Activated T-cell treated with anti-CD3 and anti-CD28 coated beads for 1 hour (primary cell): ENCODE measurements at places on chromosomes 11 and 22.

DNA sequence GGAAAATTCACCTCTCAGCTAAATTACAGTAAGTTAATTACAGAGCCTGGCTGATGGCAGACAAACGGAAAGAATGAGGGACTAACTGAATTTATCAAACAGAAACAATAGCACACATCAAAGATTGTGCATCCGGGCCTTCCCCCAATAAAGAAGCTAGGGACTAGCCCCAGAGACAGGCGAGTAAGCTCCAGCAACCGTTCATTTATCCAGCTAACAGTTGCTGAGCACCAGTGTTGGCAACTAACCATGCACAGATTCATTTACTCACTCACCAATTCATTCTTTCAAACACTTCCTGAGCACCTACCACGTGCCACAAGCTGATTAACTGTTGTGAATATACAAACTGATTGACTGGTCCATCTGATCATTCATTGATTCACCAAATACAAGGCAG lies 51.2 kb downstream of the SMCO4 start:
- DNase-seq, result no peak

- no peak for DNase-seq
Observed at GRCh38 chr11:407651-408123, 7.1 kb downstream of the SIGIRR start.

GRCh38 chr11:32105871-32106560 lies 15.1 kb downstream of the RCN1 start:
- DNase-seq, result no peak

DNA sequence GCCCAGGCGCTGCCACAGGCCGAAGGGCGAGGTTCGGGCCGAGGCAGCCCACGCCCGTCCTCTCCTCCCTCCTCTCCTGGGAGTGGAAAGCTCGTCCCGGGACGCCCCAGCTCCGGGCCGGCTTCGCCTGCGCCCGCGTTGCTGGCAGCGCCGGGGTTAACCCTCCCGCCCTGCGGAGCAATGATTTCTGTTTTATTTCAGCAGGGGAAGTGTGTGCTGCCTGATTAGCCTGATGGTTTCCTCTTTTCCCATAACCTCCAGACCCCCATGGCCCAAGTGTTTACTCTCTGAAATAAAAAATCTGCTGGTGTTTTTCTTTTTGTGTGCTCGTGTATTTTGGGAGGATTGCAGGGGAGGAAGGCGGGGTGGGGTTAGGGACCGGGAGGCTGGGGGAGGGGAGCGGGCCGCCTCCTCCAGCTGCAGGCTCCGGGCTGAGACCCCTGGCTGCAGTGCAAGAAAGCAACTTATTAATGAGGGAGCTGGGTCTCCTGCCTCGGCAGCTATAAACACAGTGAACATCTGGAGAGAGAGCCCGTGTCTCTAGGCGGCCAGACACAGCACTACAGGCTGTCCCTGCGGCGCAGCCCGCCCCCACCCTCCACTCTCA lies 38.6 kb downstream of the ETS1 start:
- no peak for DNase-seq

DNA sequence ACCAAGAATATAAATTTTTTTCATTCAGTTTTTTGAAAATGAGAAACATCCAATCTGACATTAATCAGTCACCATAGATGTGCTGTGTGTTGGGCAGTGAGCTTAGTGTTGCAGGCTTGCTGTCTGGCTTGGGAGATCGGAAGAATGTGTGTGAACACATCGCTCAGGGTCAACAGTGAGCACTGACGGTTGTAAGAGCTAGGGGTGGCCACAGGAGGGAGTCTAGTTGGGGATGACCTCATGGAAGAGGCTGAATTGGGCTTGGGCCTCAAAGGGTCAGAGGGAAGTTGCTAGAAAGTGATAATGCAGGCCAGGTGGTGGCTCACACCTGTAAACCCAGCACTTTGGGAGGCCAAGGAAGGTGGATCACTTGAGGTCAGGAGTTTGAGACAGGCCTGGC lies 375.4 kb downstream of the DDX10 start:
- no peak for DNase-seq

- DNase-seq, result no peak
Observed at GRCh38 chr11:78791964-78792363, 217.3 kb upstream of the NARS2 start.

GRCh38 chr11:24356501-24356900 lies 140.4 kb upstream of the LUZP2 start:
- no peak for DNase-seq

DNA sequence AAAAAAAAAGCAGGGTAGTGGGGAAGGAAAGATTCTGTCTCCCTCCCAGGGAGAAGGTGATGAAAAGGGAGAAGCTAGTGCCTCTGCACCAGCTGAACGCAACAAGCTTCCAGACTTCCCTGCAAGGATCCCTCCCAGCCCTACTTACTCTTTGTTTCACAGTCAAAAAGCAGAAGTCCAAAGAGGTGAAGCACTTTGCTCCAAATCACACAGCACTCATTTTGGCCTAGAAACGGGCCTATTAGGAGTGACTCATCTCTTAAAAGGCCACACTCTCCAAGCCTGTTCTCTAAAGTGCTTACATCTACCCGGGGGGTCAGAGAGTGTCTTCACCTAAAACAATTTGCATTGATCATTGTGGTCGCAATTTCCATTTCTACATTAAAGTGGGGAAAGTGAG lies 17.7 kb upstream of the GRK3 start:
- DNase-seq, result no peak

DNA sequence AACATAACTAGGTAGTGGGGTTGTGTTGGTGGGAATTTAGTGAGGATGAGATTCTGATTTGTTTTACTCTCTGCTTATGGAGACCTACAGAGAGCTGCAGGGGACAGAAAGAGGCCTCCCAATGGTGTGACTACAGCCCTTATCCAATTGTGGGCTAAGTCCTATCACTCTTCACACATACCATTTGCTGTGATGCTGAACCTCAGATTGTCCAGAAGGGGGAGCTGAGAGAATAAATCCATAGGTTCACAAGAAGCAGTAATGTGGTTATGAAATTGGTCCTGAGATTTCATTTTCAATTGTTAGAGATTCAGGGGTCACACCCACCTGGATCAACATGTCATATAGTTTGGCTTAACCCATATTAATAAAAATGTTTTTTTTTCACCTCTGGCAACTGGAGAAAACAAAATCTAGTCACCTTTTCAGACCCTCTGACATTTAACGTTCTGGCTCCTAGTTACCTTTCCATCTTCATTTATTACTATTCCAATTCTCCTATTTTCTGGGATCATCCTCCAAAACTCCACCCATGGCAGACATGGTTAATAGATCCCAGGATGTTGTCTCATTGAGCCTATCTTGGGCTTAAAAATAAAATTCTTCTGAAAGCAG lies 53.3 kb upstream of the PTPN5 start:
- DNase-seq, result no peak

DNA sequence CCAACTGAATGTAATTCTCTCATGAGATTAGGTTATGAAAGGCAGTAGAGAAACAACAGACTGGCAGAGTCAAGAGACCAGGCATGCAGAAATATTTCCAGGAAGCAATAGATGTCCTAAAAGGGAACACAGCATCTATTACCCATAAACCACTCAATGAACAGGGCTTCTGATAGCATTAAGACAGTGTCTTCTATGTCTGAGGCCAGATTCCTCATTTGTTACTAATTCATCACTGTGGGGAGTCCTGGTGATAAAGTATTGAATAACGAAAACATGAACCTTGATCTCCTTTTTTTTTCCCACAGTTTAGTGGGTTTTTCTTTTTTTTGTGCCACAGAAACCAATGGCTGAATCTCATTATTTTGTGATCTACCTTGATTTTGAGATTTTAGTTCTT lies 339.0 kb downstream of the METTL15 start:
- DNase-seq, result no peak

- DNase-seq, result no peak
Observed at GRCh38 chr11:71420455-71421241, 27.5 kb downstream of the DHCR7 start.

DNA sequence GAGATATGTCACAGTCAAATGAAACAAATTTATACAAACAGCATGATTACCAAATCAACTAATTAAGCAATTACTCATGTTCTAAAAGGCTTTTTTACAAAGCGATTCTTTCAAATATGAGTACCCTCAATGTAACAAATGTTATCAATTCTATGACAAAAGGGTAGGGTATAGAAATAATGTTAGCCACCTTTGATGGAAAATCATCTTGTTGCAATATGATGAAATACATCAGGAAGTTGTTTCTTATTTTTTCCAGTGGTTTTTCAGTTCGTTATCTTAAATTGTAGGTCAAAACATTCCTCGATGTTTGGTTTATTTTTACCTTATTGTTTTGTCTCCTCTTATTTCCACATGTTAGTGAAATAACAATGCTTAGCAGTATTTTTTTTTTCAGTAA lies 6.5 kb downstream of the ARHGEF12 start:
- no peak for DNase-seq

DNA sequence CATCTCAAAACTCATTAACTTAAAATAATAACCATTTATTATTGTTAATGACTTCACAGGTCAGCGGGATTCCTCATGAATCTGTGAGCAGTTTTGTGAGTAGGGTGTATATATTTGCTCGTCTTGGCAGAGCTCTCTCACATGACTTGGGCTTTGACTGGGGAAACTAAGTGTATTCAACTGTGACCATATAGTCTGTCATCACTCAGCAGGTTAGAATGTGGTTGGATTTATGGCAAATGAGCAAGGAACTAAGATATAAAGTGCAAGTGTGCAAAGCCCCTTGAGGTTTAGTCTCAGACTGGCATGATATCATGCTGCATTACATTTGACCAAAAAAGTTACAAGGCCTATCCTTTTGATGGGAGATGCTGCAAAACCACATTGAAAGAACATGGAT lies 254.8 kb downstream of the CNTN5 start:
- no peak for DNase-seq
